Activated CD8-positive, alpha-beta memory T cell treated with anti-CD3 and anti-CD28 coated beads, Interleukin-2, amount 10 ng/mL, durations not matched to agents 7 days and 5 days (primary cell): ENCODE measurements at places on chromosomes 6 and 20.

GRCh38 chr6:4607793-4608192 lies 168.4 kb upstream of the CDYL start:
- no peak for DNase-seq

DNA sequence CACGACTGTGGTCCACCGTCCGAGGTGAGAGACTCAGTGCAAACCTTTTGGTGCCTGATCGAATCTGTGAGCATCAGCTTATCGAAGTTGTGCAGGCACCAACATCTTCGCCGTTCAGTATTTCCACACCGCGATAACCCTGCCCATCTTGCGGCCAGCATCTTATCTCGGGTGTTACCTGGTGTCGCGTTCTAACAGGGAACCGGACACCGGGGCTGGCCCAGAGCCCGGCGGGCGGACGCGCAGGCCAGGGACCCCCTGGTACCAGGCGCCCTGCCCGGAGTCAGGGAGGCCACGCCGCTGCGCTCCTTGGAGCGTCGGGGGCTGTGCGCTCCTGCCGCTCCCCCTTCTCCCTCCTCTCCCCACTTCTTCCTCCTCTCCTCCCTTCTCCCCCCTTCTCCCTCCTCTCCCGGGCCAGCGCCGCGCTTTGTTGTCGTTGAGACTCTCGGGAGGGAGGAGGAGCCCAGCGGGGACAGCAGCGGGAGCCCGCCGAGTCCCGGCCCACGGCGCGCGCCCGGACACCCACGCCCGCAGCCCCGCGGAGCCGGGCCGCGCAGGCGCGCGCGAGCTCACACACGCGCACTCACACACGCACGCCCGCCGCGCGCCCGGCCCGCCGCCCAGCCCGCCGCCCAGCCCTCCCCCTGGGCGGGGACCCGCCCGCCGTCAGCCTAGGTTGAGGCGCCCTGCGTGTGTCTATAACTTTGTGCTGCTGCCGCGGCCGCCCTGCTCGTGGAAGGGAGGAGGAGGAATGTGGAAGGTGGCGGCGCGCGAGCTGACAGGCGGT lies 1.4 kb upstream of the FOXO3 start:
- DNase-seq: peak; percentile 88

- no peak for DNase-seq
Observed at GRCh38 chr6:19892260-19892659, 55.1 kb downstream of the ID4 start.

GRCh38 chr6:26543953-26544352 lies 5.8 kb downstream of the HMGN4 start:
- DNase-seq: peak; percentile 34

- no peak for DNase-seq
Observed at GRCh38 chr6:169208011-169208410, 45.6 kb downstream of the THBS2 start.

GRCh38 chr20:56626367-56627121 lies 2.6 kb upstream of the TFAP2C start:
- no peak for DNase-seq

DNA sequence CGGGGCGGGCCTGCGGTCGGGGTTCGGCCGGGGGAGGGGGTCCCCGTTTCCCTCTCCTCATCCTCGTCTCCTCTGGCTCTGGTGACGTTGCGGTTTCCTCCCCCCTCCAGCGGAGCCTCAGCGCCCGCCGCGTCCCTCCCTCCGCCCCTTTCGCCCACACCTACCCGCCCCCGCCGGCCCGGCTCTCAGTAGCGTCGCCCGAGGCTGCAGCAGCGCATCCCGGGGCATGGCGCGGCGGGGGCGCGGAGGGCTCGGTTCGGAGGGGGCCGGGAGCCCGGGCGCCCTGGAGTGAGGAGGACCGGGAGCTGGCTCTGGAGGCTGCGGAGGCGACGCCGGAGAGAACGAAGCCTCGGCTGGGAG lies at the start of gene DSE:
DSE (plus strand) TSS at position 188 of the 360 bp plus-strand sequence. CDS start 28,304 bp downstream, outside the sequence.
- peak; percentile 72 for DNase-seq

GRCh38 chr20:56690531-56691175 lies 61.5 kb downstream of the TFAP2C start:
- no peak for DNase-seq

DNA sequence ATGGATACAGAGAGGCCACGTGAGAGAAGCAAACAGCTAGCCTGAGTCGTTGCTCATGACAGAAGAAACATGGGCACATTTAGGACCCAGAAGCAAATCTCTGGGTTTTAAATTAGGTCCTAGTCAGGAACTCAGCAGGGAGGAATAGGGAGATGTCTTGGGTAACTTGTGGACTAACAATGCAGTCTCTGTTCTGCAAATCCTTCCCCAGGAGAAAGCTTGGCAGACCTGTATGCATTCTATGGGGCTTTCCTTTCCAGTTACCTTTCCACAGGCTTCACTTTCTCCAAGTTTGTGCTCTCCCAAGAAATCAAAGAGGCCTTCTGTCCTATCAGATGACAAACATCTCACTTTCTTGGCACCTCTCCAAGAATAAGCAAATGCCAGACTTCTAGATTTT lies 47.2 kb upstream of the PLCB4 start:
- no peak for DNase-seq

- DNase-seq: no peak
Observed at GRCh38 chr6:170136541-170137175, 154.2 kb downstream of the DLL1 start.

DNA sequence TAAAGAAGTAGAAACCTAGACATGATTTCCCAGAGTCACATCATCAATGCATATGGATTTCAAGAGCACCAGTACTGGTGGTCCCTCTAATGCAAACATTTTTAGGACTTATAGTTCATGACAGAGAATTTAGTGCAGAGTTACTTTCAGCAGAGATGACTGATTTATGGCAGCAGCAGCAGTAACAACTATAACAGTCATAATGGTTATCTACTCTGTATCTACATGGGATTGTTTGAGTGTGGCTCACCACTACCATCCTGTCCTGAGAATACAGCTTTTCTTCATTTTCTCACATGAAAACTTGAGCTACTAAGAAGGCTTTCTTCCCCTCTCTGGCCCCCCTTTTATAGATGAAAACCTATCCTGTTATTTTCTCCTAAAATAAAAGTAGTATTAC lies 128.5 kb upstream of the ENPP5 start:
- DNase-seq: no peak

GRCh38 chr20:17916433-17916891 lies 52.1 kb downstream of the SNX5 start:
- DNase-seq: no peak

DNA sequence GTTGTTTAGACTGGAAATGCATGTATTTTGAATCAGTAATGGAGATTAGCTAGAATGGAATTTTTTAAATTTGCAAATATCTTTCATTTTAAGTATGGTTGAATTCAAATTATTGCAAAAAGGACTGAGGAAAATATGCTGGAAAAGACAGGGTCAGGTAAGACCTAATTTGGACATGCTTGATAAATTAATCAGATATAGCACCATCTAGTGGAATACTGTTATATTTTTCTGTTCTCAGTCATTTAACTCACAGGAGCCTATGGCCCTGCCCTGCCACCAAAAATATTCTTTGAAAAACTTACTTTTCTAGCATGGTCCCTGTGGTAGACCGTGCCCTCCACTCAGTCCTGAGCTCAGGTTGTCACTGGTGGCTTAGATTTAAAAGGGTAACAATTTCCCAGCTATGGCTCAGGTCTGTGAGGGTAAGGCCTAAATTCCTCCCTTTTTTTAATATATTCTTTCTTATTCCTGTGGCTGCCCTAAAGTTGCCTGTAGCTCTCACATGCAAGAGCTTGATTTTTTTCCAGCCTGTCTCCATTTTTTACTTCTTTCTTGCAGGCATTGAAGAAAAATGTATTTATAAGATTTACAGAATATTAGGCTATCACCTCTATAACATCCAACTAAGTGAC lies 25.3 kb upstream of the KIAA1586 start:
- DNase-seq: no peak

DNA sequence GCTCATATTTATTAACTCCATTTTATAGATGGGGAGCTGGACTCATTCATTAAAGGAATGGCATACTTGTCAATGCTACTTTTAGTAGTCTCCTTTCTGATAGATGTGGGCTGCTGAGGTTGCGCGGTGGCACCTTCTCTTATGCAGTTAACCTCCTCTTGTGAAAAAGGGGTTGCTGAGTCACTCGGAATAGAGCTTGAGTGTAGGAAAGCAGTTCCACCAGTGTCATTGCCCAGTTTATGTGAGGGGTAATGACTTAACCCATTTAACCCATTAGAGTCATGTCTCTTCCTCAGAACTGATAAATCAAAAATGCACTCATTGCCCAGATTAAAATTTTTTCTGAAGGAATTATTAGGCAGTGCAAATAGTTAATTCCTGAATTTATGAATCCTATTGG lies 6.3 kb downstream of the MAPK14 start:
- peak; percentile 50 for DNase-seq

DNA sequence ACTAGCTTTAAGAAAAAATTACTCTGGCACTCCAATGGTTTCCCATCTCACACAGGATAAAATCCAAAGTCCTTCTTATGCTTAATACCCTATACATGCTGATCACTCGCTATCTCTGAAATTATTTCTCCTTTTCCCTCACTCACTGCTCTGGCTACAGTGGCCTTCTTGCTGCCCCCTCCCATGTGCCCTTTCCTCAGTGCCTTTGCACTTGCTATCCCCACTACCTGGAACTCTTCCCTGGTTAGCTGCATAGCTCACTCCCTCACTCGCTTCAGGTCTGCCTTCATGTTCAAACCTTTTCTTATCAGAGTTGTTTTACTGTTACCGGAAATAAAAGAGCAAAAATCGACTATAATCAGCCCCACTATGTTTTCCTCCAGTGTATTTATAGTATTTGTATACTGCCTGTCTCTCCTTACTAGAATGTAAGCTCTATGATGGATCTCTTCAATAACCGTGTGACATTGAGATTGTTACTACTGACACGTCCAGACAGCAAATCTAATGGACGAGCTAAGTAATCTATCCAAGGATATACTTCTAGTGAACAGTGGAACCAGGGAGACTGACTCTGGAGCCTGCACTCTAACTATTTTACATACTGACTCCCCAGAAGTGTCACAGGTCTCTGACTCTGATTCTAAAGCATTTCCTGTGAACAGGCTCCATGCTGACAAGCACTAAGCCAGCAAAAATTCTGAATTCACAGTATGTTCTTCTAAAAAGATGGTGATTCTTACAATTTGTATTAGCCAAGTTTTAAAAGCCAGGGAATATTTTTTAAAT lies 25.1 kb downstream of the FKBP5 start:
- DNase-seq: no peak

- DNase-seq: no peak
Observed at GRCh38 chr6:9862603-9863167, 552.2 kb downstream of the TFAP2A start.

DNA sequence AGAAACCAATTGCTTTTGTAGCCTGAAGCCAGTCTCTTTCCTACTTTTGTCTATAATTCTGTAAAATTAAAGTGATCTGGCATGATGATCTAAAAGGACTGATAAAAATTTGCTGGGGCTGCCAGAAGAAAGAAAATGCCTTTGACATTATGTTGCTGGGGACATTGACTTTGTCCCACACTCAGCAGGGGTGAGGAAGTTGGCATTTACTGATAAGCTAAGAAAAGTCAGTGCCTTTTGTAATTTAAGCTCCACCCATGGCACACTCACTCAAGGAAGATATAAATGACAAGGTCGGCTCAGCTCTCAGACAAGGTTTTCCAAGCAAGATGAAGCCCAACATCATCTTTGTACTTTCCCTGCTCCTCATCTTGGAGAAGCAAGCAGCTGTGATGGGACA lies at the start of gene SEMG1:
SEMG1 (plus strand) TSS at position 309 of the 400 bp plus-strand sequence; CDS start at position 330, 21 bp downstream.
- no peak for DNase-seq

DNA sequence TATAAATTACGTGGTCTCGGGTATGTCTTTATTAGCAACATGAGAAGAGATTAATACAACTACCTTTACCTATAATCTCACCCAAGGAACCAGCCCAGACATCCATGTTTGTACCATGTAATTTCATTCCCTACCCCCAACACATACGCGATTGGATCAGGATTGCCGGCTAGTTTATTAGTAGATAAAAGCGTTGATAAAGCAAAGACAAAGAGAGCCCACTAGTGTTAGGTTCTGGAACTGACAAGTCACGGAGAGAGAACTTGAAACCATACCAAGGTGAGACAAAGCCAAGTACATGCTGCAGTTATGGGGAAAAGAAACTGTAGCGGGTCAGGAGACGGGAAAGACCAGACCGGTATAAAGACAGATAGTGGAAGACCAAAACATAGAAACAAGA lies 37.4 kb upstream of the FAM135A start:
- DNase-seq: no peak

- no peak for DNase-seq
Observed at GRCh38 chr20:47849006-47849405, 63.7 kb upstream of the SULF2 start.

GRCh38 chr6:168071620-168072019 lies 7.4 kb downstream of the FRMD1 start:
- DNase-seq: no peak

DNA sequence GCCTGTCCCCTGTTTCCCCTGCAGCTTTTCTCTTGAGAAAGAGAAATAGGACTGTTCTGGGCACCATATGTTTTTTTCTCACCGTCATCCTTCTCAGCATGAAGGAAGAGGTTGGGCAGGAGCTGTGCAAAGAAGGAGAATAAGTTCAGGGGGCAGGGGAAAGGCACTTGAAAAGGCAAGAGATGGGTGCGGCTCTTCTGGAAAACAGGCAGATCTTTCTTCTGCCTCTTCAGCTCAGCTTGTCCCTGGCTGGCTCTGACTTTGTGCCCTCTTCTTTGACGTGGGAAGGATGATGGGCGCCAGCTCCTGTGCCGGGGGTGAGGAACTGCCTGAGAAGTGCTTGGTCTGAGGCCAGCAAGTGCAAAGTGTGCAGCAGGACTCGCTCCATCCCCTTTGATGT lies 206.5 kb downstream of the DOK5 start:
- no peak for DNase-seq

- DNase-seq: no peak
Observed at GRCh38 chr20:63469019-63469712, 3.3 kb downstream of the KCNQ2 start.

DNA sequence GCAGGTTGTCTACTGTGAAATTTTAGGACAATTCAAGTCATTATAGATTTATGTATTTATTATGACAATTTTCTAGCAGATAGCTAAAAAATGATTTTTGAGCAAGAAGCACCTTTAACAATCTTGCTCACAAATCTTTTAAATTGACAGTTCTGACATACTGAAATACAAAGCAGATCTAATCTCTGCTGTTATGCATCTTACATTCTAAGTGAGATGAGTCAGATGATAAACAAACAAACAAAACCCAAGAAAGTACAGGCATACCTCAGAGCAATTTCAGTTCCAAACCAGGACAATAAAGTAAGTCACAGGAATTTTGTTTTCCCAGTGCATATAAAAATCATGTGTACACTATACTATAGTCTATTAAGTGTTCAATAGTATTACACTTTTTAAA lies 430.7 kb upstream of the PTCHD4 start:
- DNase-seq: no peak

- no peak for DNase-seq
Observed at GRCh38 chr6:148873868-148874267, 127.0 kb downstream of the UST start.

- DNase-seq: no peak
Observed at GRCh38 chr6:75333676-75334200, 49.1 kb upstream of the TMEM30A start.

DNA sequence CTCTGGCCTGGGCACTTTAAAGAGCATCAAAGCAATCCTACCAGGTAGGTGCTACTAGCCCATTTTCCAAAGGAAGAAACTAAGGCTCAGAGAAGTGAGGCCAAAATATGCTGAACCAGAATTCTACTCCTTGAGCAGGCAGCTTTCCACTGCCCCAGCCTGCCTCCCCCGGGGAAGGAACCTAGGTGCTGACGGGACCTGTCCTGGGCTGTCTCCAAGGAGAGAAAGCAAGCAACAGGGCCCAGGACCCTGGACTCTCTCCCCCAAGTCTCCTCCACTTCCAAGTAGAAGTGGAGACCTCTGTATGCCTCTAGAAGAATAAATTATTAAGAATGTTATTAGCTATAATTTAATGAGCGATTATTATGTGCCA lies 159.5 kb downstream of the MRPL14 start:
- no peak for DNase-seq
